ENCODE measurements at places on chromosomes 16 and 17.

- DNase-seq, result no peak
These were observed 23.0 kb upstream of the SLC38A10 start for GRCh38 chr17:81317961-81318605.

- DNase-seq, result no peak
These were observed 273.1 kb downstream of the PHKB start for GRCh38 chr16:47734081-47734857.

GRCh38 chr16:2196162-2196980, at the start of gene CASKIN1:
CASKIN1 (minus strand) TSS chr16:2196605; CDS start chr16:2196432, 173 bp downstream.
- peak; percentile 23 for DNase-seq

- no peak for DNase-seq
These were observed 40.2 kb upstream of the METTL16 start for GRCh38 chr17:2551928-2552327.

GRCh38 chr17:77619851-77620250, 338.7 kb upstream of the TNRC6C start:
- no peak for DNase-seq

GRCh38 chr17:33927732-33928133, 327.4 kb upstream of the CCL2 start:
- DNase-seq, result no peak

- no peak for DNase-seq
These were observed 14.1 kb downstream of the TUBD1 start for GRCh38 chr17:59878624-59879023.

- peak; percentile 33 for DNase-seq
These were observed 7.9 kb downstream of the ACLY start for GRCh38 chr17:41910701-41911391.

GRCh38 chr16:19001788-19002187, 18.1 kb downstream of the TMC7 start:
- peak; percentile 31 for DNase-seq

DNA sequence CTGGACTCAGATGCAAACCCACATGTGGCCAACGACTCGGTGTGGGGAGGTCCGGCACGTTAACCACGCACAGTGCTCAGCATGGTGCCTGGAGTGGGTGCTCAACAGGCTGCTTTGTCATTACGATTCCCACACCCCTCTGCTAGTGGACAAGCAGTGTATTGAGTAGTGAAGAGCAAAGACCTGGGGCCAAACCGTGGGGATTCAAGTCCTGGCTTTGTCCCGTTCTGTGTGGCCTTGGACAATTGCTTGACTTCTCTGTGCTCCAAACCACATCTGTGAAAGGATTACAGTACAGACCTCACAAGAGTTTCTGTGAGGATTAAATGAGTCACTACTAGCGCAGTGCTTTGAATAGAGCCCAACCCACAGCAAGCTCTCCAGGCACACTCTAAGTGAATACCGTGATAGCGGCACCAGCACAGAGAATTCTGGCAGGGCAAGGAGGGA, 33.8 kb downstream of the TRPV2 start:
- no peak for DNase-seq

DNA sequence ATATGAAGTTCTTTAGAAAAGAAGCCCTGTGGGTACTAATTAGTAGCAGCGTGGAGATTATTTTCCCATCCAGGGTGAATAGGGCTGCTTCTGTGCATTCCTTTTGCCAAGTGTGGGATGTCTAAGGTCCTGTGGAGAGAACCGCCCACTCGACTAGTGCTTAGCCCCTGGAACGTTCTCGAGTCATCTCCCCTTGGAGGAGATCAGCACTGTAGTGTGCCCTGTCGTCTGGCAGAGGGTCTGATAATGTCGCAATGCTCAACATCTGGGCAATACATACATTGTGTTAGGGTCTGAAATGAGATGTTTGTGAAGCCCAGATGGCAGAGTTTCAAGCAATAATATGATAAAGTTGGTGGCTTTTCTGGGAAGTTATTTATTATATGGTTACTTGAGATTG, 64.8 kb downstream of the SPECC1 start:
- no peak for DNase-seq

DNA sequence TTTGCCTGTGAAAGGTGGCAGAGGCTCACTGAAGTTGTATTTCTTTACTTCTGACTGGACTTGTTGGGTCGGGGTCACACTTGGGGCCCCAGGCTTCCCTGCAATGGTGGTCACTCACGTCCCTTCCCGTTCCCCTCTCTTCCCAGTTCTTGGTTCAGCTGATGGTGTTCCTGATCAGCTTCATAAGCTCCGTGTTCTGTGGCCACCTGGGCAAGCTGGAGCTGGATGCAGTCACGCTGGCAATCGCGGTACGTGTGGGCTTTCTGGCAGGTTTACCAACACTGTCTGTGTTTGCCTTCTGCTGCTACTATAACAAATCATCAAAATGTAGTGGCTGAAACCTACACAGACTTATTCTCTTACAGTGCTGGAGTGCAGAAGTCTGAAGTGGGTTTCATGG, 8.6 kb downstream of the SLC47A1 start:
- no peak for DNase-seq

DNA sequence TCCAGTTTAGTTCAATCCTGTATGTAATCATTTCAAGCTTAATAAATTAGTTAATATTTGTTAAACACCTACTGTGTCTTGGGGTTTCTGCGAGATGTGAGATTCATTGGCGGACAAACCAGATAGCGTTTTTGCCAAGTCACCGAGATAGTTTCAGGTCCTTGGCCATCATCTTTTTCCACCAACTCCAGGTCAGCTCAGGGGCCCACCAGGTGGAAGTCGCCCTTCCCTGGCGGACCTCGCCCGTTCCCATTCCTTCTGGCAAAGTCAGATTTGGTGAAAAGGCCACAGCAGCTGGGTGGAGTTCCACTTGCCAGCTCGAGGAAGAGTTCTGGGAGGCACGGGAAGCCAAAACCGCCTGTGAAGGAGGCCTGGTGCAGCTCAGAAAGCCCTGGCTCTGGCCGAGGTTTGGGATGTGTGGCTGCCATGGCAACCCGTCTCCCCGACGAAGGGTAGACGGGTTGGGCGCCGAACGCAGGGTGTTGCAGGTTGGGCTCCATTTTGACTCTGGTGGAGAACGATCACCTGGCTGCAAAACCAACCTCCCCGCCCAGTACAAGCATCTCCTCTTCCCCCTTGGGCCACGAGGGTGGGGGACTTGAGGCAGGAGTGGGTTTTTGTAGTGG, 39.5 kb downstream of the CMIP start:
- no peak for DNase-seq

DNA sequence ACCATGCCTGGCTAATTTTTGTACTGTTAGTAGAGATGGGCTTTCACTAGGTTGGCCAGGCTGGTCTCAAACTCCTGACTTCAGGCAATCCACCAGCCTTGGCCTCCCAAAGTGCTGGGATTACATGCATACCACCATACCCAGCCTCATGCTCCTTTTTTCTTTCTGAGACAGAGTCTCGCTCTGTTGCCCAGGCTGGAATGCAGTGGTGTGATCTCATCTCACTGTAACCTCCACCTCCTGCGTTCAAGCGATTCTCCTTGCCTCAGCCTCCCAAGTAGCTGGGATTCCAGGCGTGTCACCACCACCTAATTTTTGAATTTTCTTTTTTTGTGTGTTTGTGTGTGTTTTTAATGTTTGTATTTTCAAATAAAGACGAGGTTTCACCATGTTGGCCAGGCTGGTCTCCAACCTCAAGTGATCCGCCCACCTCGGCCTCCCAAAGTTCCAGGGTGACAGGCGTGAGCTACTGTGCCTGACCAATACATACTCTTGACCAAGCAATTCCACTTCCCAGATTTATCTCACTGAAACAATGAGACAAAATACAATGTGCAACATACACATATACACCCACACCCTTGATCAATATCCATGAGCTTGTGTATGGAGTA, 5.0 kb downstream of the GRB2 start:
- DNase-seq, result no peak

GRCh38 chr16:84207251-84207650, 16.3 kb downstream of the ADAD2 start:
- no peak for DNase-seq

GRCh38 chr17:69447726-69448125, 33.2 kb downstream of the MAP2K6 start:
- DNase-seq, result no peak

- DNase-seq, result no peak
These were observed 7.3 kb downstream of the KLHL10 start for GRCh38 chr17:41844971-41845370.

GRCh38 chr16:31413381-31413780, 14.8 kb downstream of the COX6A2 start:
- no peak for DNase-seq

GRCh38 chr17:246851-247421, 65.5 kb upstream of the DOC2B start:
- no peak for DNase-seq

DNA sequence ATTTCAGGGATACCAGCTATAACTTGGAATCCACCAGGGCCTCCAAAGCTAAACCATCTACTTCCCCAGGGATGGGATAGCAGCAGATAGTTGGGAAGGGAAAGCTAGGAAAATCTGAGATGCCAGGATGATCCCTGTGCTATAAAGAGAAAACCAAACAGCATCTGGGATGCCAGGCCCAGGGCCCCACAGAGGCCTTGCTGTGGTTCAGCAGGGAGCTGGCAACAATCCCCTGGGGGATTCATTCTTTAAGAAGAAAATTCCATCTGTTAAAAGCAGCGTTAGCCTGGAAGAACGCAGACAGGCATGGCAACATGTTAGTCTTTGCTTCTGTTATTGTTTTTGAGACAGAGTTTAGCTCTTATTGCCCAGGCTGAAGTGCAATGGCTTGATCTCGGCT, 16.6 kb downstream of the MYO18A start:
- DNase-seq, result no peak

DNA sequence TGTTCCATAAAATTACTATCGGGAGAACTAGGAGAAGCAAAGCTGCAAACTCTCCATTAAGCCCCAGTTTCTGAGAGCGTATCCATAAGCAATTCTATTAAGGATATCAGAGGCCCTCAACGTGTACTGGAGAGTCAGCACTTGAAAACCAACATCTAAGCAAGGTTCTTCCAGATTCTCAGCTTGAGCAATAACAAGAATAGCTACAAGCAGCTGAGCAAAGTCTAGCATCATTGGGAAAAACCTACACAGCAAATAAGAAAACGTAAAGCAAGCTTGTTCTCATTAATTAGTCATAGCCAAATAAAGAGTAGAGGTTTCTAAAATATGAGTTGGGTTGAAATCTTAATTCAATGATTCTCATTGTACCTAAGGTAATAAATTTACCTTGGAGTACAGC, 26.9 kb upstream of the COX10 start:
- DNase-seq, result no peak

- no peak for DNase-seq
These were observed 13.3 kb upstream of the PITPNM3 start for GRCh38 chr17:6569370-6570285.

DNA sequence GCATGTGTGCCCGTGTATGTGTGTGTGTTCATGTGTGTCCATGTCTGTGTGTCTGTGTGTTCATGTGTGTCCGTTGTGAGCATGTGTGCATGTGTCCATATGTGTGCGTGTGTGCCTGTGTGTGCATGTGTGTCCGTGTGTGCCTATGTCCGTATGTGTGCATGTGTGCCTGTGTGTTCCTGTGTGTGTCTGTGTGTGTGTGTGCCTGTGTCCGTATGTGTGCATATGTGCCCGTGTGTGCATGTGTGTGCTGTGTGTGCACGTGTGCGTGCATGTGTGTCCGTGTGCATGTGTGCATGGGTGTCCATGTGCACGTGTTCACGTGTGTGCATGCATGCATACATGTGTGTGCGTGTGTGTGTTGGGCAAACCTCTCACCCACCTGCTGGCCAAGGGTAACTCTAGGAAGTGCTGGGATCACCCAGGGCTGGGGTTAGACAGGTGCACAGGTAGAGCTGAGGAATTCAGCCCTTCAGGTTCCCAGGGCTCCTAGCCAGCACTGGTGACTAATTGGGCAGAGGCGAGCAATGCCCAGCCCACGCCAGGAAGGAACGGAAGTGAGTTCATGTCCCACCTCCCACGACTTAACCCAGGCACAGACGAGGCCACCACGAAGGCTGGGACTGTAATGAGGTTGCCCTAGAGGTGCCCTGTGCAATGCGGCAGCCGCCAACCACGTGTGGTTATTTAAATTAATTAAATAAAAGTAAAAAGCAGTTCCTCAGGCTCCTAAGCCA, 8.2 kb upstream of the CSNK1D start:
- peak; percentile 36 for DNase-seq

- DNase-seq, result no peak
These were observed 774 bp downstream of the ENGASE start for GRCh38 chr17:79075446-79075750.

DNA sequence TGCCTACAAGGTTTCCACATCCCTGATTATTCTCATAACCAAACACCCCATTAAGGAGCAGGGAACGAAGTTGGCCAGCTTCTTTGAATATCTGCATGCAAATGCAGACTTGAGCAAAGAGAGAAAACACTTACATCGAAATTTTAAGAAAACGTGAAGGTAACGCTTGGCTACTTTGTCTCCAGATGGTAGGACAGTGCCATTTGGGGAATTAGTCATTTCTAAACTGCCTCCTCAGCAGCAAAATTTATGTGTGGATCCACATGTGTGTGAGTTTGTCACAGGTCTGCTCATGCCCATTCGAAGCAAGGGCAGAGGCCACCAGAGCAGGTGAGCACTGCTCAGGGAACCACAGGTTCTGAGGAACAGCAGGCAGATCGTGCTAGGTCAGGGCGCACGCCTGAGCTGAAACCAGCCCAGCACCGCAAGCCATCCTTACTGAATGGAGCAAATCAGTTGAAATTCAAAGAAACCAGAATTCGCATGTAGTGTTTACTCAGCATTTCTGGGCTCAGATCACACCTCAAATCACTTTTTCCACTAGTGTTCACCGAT, 80.1 kb downstream of the SOCS1 start:
- no peak for DNase-seq

DNA sequence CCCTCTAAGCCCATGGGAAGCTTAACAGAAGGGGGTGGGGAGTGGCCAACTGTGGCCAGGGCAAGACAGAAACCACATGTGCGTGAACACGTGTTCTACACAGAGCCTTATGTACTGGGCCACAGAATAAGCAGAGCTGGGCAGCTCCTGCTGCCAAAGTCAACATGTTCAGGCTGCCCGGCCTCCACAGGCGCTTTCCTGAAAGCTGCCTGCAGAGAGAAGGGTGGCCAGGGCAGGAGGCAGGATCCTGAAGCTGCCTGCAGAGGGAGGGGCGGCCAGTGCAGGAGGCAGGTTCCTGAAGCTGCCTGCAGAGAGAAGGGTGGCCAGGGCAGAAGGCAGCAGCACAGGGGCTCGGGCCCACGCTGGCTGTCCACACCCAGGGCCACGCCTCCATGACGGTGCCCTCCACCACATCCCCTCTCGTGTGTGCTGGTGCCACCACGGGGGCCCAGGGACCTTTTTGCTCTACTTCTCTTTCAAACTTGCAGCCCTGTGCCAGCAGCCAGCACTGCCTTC, 79.5 kb downstream of the ANKRD11 start:
- DNase-seq, result peak; percentile 99

GRCh38 chr17:77651988-77652387, 306.5 kb upstream of the TNRC6C start:
- no peak for DNase-seq

- DNase-seq, result peak; percentile 41
These were observed 53.3 kb downstream of the GOSR1 start for GRCh38 chr17:30530346-30531025.
